Muscle of arm (tissue), 14 donors: ENCODE measurements at places on chromosomes 12 and 14. TPM values are rescaled to one million over a fixed set of nuclear protein-coding genes. Genes with fewer than 3 reads are reported as not detected.

DNA sequence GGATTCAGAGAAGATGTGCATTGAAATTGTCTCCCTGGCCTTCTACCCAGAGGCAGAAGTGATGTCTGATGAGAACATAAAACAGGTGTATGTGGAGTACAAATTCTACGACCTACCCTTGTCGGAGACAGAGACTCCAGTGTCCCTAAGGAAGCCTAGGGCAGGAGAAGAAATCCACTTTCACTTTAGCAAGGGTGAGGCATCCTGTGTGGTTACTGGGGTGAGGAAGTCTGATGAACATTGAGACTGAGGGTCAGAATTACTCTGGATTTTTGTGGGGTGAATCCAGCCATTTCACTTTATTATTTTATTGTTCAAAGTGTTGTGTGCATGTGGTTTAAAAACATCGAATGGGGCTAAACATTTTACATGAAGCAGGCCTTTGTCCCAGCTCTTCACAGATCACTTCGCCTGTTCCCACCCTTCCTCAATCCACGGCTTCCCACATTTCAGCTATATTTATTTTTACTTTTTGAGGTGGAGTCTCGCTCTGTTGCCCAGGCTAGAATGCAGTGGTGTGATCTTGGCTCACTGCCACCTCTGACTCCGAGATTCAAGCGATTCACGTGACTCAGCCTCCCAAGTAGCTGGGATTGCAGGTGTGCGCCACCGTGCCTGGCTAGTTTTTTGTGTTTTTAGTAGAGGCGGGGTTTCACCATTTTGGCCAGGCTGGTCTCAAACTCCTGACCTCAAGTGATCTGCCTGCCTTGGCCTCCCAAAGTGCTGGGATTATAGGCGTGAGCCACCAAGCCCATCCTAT lies 40.6 kb downstream of the SUPT16H start:
- no peak for DNase-seq

SRSF9 gene
- 89.2 TPM for polyA plus RNA-seq

P2RX7 gene
- polyA plus RNA-seq = 1.0 TPM

DNA sequence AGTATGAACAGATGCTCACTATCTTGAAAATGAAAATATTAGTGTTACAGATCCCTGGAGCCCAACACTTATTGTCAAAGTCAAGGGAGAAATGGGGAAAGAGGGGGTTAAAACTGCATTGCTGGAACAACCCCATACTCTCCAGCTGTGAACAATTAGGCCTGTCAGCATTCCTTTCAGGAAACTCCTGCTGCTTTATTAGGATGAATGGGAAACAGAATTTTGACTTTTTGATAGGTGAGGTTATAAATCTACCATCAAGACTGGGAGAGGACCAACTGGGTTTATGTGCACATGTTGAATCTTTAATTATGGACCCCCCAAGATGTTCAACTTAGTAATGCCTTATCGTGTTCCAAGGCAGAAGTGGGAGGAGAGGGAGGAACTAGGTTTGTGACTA lies 85.0 kb downstream of the TMTC1 start:
- no peak for DNase-seq

DNA sequence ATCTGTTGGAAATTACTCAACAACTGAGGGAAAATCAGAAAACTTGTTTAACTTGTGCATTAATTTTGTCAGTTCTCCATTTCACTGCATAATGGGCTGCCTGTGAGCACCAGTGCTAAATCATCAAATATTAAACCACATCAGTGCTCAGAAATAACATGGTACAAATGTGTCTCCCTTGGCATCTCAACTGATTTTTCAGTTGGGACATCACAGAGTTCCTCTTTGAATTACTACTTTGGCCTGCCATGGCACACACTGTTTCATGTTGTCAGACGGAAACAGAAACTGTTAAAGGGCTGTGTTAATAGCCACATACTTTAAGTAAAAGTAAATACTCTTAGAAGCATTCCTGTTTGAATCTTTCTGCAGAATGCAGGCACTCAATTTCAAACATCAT lies 42.1 kb upstream of the STRN3 start:
- no peak for DNase-seq

DNA sequence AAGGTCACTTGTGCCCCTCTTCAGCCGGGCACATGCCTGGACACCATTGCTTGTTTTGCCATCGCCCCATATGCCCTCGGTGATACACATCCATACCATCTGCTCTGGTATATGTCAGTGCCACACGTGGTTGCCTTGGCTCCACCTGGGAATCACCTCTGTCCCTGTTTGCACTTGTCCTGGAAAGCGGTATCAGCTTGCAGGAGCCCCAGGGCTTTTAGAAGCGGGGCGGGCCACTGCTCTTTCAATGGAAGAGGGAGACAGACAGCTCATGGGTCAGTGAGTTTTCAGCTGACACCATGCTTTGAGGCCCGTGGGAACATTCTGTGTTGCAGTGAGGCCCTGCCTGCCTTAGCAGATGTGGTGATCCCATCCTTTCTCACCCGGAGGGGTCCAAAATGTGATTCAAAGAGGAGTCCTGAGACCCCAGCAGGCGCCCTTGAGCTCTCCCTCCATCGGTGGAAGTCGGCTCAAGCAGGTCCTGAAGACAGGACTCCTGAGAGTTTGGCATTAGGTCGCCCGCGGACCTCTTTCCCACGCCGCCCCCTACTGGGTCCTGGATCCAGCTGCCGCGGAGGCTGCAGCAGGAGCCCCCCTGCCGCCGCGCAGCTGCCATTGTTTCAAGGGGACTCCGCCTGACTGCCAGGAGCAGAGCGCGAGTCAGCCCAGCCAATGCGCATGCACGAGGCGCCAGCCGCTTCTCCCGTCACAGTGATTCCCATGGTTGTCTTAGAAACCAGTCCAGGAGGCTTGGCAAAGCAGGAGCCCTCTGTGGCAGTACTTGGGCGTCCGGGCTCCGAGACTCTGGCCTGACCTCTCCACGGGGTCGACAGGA lies 773.2 kb upstream of the ALG10B start:
- no peak for DNase-seq

GRCh38 chr12:132396657-132397056 lies 67.3 kb upstream of the GALNT9 start:
- DNase-seq = no peak

- DNase-seq = no peak
Observed at GRCh38 chr12:15013634-15014179, 40.9 kb downstream of the PDE6H start.

ZNF268 gene
- polyA plus RNA-seq = 9.5 TPM

- DNase-seq = no peak
Observed at GRCh38 chr14:105078294-105078693, 13.1 kb upstream of the GPR132 start.

GRCh38 chr14:94000267-94000666 lies 3.2 kb downstream of the CCDC197 start:
- no peak for DNase-seq

DNA sequence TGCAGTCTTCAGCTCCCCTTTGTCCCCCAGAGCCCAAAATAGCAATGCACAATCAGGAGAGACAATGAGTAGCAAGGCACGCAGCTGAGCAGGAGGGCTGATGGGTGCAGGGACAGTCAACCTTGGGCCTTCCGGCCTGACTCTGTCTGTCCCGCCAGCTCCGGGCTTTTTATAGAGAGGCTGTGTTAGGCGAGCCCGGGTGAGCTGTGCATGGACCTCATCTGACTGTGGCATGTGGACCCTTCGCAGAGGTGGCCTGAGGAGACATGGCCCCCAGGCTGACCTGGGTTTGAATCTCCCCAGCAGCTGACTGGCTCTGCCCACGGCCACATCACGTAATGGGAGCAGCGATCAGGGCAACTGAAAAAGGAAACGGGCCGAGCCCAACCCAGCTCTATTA lies 177.9 kb downstream of the TSPAN9 start:
- no peak for DNase-seq

DNA sequence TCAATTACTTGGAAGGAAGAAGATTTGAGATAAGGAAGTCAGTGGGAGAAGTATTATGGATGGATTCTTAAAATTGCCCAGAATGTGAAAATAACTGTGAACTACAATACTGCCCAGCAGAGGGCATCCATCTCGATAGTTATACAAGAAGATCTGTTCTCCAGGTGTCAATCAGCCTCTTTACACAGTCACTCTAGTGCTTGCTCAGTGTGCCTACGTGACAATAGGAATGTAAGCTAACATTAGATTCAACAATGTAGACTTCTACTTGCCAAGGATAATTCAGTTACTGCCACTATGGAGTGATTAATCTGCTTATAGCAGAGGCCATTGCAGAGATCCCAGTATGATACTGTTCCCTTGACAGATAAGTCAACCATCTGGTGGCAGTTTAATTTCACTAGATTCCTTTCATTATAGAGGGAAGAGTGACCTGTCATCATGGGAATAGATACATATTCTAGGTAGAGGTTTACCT lies 10.6 kb upstream of the MAP4K5 start:
- no peak for DNase-seq

DNA sequence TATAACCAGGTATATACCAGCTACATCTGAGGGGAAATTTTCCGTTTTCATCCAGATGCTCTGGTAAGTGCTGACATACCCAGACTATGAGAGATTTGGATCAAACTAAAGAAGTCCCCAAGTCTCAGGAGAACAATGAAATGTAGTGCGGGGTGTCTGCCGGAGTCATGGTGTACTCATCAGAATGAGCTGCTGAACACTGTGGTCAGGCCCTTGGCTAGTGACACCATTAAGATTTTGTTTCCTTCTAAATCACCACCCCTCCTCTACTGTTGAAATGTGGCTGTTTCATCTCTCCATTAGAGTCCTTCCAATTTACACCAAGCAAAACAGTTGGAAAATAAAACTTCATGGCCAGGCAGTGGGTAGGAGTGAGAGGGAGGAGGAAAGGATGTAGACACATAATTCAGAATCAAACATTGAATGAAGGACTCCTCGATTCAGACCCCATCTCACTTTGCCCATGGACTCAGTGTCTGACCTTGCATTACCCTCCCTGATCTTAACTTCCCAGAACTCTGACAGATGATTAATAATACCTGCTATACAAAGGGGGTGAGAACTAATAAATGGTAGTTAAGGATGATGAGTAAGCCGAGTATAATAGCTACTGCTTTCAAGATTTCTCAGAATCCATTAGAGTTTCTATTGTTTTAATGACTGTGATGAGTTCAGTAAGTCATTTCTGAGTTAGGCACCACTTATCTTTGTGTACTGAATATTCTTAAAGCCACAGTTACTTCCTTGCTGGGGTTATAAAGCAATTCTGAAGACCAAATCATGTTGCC lies 127.4 kb downstream of the CRADD start:
- no peak for DNase-seq

GRCh38 chr14:52735921-52736489 lies 6.0 kb downstream of the STYX start:
- DNase-seq = no peak

HOTAIR gene
- polyA plus RNA-seq = not detected

TCL1B gene
- not detected for polyA plus RNA-seq
